ENCODE measurements at places on chromosomes 12 and 14.

DNA sequence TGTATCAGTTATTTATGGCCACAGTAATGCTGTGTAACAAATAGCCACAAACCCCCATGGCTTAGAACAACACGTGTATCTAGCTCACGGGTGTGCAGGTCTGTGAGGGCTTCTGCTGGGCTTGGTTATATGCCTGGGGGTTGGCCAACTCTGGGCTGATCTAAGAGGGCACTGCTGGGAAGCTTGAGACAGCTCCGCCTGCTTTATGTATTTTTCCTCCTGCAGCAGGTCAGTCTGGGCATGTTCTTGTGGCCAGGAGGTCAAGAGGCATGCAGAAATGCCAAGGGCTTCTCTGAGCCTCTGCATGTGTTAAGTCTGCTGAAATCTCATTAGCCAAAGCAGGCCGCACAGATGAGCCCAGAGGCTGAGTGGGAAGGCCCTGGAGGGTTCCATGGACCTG lies 105.8 kb downstream of the ZNF664 start:
- no peak for DNase-seq

DNA sequence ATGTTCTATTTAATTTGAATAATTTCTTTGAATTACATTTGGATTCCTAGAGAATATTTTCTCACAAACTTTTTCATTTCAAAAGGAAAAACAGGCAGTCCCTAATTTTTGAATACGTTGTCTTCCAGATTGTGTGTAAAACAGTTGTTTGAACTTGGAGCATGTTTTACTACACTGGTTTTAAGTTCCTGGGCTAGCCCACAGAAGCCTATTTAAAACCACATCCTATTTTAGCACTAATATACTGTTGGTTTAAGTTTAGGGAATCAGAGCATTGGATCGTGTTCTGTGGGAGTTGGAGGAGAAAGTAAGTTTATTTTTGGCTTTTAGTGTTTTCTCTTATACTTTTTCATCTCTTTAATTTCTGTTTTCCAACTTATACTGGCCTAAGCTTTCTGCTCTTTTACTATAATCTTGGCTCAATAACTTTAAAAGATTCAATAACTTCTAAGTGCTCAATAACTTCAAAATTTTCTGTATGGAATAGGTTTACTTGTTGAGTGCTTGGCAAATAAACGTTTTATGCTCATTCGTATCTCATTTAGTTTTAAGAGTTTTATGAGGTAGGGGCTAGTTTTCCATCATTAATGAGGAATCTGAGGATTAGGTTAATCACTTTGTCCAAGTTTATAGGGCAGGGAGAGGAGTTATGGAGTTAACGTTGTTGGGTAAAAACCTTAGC lies 14.9 kb downstream of the LEMD3 start:
- no peak for DNase-seq

DNA sequence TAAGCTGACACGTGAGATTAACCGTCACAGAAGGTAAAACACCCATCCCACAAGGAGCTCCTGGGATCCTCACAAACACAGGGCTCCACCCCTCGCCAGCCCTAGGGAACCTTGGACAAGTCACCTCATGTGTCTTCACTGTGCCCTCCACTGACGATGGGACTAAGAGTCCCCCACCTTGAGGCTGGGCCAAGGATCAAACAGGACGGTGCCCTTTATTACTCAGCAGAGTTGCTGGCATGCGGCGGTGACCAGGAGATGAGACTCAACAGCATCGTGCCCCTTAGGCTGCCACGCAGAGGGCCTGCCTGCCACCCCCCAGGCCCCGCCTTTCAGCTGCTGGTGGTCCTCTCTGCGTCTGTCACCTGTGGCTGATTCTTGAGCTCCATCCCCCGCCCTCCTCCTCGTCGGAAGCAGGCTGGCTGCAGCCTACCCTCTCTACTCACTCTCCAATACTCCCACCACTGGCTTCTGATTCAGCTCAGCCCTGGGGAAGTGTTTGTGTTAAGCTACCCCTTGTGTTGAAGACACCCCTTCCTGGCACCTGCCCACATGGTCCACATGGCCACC lies 105.2 kb downstream of the DICER1 start:
- no peak for DNase-seq

DNA sequence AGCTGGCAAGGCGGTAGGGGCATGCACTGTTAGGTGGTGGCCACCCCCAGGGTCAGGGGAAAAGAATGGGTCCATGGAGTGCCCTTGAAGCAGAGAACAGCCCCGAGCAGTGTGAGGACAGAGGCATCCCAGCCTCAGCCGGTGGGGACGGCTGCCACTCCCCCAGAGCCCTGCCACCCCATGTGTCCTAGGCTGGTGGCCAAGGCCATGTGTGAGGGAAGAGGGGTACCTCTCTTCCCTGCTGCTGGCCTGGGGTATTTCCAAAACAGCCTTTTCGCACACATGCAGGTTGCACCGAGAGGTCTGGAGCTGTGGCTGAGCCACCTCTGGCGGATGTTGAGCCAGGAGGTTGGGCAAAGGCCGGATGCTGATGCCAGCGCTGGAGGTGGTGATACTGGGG lies 19.9 kb downstream of the RFLNA start:
- no peak for DNase-seq

DNA sequence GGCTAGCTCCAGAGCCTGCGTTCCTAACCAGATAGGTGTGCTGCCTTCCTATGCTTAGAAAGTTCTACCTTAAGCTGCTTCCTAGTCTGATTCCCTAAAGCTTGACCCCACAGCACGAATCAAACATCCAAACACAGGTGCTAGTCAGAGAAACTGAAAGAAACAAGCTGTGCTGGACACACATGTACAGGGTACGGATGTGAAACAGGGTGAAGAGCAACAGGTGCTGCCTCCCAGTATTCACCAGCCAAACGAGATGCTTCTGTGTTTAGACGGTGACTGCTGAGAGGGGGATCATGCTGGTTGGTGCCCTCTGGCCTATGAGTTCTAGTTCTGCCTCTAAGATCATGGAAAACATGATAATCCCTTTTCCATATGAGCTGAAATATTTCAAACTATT lies 105.3 kb downstream of the GRIP1 start:
- no peak for DNase-seq

GRCh38 chr14:24256960-24257359 lies 6.0 kb downstream of the TGM1 start:
- no peak for DNase-seq

- no peak for DNase-seq
Observed at GRCh38 chr12:57837864-57838562, 8.5 kb downstream of the CTDSP2 start.

GRCh38 chr12:11545484-11546330 lies 103.8 kb upstream of the ETV6 start:
- no peak for DNase-seq

DNA sequence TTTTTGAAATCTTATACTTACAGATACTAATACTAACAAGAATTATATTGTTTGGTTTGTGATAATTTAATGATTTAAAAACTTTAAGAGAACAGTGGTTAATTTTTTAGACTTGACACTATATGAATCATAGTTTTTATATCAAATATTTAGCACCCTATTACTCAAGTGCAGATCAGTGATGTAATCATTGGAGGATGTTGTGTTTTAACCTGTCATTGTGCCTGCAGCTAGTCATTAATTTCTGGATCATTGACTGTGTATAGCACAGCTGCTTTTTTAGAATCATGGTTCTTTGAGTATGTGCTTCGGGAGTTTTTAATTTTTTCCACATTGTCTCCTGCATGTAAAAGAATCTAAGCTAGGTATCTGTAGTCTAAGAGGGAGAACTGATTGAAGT lies 17.3 kb downstream of the ARID4A start:
- no peak for DNase-seq

GRCh38 chr12:130444061-130444460 lies 106.4 kb downstream of the PIWIL1 start:
- no peak for DNase-seq

DNA sequence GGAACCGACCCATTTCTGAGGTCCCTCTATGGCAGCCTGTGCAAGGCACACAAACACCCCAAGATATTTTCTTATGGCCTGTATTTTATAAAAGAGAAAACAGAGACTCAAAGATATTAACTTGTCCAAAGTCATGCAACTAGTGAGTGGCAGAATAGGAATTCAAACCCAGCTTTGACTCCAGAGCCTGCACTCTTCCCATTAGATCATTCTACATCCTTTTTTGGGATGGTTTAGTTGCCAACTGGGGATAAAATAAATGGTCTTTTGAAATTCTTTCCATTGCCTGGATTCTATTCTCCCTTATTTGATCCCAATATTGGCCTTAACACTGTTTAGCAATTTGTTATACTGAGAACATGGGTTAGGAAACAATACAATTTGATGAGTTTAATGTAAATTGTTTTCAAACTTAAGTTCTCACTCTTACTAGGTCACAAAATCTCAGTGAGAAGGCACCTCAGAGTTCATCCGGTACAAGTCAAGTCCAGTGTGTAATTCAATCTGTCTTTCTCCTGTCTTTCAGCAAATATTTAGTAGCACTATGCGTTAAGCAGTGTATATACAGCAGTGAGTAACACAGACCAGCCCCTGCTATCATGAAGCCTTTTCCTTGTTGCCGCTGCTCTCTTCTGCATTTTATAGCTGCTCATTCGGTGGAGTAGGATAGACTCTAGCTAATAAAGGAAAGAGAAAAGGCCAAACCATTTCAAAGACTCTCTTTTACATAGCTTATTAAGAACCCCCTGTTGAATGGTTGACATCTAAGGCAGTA lies 162.1 kb upstream of the IFNG-AS1 start:
- DNase-seq, result no peak

GRCh38 chr12:43816168-43816567 lies 10.1 kb upstream of the TWF1 start:
- DNase-seq, result no peak

DNA sequence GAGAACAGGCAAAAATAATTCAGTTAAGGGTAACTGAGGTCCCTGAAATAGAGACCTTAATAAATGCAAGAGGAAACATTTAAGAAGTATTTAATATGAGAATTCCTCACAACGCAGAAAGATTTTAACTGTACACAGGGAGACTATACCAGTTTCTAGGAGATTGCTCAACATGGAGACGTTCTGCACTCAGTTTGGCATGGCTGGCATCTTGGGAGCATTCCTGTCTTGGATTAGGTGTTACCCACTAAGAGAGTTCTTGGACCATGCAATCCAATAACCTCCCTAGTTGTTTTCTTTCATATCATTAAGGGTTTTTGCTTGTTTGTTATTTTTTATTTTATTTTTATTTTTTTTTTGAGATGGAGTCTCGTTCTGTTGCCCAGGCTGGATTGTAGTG lies 302.4 kb downstream of the NELL2 start:
- DNase-seq, result no peak

DNA sequence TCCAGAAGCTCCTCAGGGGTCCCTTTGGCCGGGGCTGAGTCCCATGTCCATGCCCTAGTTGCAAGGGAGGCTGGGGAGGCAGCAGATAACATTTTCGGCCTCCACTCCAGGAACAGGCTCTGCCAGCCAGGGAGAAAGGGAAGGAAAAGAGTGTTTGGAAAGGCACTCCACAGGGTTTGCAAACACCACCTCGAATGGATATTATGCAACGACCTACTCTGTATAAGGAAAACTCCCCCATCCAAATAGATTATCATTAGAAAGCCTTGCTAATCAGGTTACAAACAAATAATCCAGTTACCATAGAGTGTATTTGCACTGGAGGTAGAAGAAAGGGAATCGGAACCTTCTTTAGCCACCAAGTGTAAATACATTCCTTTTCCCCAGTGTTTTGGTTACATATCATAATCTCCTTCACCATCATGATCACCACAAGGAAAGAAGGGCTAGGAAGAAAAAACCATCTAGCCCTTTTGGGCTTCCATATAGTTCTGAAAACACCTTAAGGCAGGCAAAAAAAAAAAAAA lies 40.4 kb downstream of the TMCC3 start:
- no peak for DNase-seq

- DNase-seq, result no peak
Observed at GRCh38 chr14:106538201-106538600, 1011.8 kb downstream of the TMEM121 start.

DNA sequence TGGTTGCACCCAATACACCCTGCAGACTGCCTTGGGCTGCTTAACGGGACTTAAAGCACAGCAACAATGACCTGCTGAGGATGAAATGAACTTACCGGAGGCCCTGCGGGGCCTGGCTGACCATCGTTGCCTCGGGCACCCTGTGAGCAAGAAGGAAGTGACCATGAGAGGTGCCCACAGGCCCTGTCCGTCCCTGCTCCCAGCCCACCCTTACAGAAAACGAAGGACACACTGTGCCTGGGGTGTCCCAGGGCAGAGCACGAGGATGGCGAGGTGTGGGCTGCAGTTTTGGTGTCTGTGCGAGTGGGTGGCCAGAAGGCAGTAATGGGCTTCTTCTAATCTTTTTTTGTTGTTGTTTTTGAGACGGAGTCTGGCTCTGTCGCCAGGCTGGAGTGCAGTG lies 14.6 kb downstream of the COL2A1 start:
- no peak for DNase-seq

DNA sequence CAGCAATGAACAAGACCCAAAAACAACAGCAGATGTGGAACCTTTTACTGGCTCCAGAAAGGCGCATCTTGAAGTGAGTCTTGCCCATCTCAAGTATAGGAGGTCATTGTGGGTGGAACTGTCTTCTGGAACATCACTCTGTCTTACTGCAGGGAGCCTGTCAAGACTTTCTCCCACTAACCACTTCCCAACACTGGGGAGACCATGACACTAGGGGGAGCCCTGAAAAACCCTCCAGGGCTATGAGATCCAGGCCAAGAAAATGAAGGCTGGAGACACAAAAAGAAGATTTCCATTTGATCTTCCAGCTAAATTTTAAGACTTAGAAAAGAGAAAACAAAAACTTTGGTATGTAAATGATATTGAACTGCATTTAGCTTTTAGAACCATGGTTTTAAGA lies 13.5 kb upstream of the ATG14 start:
- no peak for DNase-seq

- DNase-seq, result no peak
Observed at GRCh38 chr14:61346793-61347192, 25.4 kb downstream of the PRKCH start.

DNA sequence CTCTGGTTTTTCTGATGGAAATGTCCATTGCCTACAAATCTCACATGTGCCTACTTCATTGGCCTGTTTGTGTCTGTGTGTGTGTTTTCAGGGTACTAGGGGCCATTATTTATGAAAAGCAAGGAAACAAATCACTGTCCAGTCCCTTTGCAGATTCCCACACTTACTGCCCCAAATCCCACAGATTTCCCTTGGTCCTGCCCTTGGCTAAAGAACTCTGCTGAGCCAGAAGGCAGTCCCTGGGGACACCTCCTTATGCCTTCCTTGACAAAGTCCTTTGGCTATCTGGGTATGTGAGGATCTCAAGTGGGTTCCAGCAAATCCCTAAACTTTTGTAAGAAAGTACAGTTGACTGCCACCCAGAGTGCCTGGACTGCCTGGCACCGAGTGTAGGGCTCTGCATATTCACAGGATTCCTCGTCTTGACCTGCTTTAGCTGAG lies 388.1 kb downstream of the BCAT1 start:
- DNase-seq, result no peak

GRCh38 chr14:98173305-98173704 lies 1098.7 kb downstream of the BCL11B start:
- DNase-seq, result no peak

GRCh38 chr12:131129839-131130238 lies 176.1 kb downstream of the ADGRD1 start:
- no peak for DNase-seq
